Suprapubic skin (tissue), 4 donors: ENCODE measurements at places on chromosomes 4 and X.

DNA sequence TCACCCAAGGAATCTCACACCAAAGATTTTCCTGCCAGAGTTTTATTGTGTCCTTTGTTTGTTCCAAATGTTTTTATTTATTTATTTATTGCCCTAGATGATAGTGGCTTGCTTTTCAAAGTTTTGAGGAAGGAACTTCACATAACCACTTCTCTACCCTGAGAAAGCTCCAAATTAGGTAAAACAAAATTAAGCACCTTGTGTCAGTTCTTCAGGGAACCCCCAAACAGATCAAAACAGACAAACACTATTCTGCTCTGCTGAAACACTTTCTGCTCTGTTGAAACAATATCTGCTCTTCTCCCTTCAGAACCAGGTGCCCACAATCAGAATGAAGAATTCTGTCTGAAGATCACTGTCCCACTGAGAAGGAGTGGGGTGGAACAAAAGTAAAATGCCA lies 16.5 kb upstream of the CYBB start:
- DNase-seq, result no peak

DNA sequence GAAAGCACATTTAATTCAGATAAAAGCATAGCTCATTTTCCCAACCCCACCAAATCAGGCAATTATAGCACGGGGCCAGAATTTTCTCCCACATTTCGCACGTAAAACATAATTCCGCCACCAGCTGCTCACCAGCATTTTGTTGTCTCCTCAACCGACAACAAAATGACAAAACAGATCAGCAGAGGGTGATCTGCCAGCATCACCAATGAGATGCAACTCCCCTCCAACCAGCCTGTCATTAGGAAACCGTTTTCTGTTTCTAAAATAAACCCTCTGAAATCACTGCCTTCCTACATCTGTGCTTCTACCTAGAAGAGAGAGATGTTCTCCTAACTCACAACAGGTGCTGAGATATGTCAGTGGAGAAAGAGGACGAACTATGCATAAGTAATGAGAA lies 654.8 kb upstream of the CPEB2 start:
- DNase-seq, result no peak

DNA sequence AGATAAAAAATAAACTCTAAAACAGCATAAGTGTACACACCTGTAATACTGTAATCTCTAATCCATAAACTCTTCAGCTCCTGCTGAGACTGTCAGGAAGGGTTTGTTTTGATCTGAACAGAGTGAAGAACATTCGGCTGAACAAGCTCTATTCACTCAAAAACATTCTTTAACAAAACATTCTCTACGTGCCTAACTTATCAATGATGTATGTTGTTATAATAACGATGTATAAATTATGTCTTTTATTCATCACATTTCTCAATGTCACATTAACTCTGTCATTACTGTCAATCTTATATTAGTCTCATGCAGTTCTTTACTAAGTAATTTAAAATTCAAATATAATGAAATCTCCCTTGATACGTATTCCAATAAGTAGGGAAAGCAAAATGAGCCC lies 280.6 kb downstream of the FSTL5 start:
- no peak for DNase-seq

DNA sequence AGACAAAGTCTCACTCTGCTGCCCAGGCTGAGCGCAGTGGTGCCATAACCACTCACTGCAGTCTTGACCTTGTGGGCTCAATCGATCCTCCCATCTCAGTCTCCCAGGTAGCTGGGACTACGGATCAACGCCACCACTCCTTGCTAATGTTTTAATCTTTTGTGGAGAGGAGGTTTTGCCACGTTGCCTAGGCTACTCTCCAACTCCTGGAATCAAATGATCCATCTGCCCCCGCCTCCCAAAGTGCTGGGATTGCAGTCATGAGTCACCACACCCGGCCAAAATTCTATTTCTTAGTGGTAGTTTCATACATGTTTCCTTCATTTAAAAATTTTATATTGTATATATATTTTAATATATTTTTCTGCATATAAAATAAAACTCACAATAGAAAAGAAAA lies 125.8 kb upstream of the CLNK start:
- DNase-seq, result no peak

DNA sequence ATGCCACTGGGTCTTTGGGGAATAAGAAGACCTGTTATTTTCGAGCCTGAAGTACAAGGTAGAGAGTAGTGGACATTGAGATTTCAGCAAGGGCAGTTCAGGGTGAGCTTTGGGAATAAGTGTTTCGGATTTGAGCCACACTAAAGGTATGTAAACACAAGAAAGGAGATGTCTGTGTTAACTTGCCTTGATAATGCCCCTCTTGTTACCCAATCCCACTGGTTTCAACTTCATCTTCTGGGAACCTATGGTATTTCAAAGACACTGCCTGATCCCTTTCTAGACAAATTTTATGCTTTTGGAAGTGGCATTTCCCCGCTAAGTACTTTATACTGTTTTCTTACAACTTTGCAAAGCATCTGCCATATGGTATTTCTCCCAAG lies 79.4 kb downstream of the SLC9A6 start:
- DNase-seq, result no peak

DNA sequence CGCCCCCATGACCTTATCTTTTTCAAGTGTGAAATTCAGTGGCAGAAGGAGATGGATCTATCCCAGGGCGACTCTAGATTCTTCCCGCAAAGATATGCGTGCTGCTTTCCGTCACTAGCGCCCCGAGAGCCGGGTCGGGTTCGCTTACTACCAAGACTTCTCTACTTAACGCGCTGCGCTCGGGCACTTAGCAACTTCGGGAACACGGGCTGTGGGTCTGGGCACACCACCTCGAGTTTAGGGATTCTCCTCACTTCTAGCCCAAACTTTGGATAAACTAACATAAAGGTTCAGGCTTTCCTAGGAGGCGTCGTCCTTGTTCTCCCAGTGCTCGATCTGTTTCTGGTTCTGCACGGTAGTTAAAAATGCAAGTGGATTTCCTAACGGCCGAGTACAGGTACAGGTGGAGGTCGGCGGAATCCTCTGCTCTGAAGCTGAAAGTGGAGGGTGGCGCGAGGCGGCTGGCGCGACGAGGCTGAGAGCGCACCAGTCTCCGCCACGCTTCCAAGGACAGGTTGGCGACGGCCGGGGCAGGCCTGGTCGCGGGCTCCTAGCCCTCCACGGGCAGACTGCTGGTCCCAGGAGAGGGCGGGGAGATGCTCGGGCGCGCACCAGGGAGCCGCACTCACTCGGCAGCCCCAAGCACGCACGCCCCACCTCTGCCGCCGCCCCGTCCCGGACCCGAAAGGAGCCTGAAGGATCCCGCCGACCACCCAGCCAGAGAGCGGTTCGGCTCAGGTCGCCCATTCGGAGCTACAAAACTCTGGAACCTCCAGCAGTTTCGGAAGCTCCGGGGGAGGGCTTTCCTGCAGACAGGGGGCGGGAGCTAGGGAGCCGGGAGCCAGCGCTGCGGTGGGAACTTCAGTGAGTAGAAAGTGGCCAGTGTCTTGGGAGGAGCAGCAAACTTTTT lies 100.8 kb upstream of the TENM3 start:
- DNase-seq, result no peak

DNA sequence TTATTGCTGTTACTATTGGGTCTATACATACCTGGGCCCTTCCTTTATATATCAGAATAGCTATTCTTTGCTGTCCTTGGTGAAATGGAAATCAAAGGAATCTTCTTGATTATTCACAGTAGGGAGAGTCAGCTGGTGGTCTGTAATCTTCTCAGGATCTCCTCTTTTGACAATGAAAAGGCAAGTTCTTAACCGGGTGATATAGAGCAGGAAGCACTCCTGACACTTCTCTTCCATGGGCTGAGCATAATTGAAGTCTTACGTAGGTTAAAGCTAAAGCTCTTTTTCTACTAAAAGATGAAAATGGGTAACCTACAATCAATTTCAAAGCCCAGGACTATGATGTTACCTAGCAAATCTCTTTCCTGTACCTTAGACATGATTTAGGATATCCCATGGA lies 274.9 kb upstream of the LCORL start:
- no peak for DNase-seq

DNA sequence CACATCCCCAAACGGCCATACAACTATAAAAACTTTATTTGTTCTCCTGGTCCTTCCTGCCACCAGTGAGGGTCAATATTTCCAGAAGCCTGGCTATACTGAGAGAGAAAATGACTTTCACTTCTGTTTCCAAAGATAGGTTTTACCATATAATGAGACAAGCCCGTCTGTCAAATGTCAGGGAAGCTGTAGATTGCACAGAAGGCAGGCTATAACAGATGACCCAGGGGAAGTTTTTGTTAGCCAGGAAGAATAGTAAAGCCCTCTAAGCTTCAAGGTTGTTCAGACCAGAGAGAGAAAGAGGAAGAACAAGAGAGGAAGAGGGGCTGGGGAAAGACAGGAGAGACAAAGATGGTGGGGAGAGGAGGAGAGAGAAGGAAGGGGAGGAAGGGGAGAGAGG lies 217.5 kb downstream of the GBA3 start:
- DNase-seq, result no peak
